HFFc6 (cell line): ENCODE measurements at places on chromosomes 2 and 18. TPM values are rescaled to one million over a fixed set of nuclear protein-coding genes. Genes with fewer than 3 reads are reported as not detected.

DNA sequence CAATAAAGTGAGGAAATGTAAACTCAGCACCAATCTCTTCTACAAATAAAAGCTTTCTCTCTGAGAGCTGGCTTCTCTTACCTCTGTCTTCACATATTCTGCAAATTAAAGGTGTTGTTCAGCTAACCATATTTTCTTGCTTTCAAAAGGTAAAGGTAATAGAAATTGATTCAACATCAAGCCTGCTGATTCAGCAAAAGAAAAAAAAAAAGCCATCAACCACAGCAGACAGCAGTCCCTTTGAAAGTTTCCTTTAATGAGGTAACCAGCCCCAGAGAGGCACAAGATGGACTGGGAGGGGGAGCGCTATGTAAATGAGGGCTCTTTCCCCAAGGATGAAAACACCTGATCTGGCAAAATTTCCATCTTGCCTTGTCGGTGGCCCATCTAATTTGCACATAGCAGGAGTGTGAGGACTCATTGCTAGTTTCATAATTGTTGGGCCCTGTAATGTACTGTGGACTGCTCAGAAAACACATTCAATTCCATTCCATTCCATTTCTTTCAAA is 154.9 kb upstream of the SOX11 start:
- DNase-seq = no peak

DNA sequence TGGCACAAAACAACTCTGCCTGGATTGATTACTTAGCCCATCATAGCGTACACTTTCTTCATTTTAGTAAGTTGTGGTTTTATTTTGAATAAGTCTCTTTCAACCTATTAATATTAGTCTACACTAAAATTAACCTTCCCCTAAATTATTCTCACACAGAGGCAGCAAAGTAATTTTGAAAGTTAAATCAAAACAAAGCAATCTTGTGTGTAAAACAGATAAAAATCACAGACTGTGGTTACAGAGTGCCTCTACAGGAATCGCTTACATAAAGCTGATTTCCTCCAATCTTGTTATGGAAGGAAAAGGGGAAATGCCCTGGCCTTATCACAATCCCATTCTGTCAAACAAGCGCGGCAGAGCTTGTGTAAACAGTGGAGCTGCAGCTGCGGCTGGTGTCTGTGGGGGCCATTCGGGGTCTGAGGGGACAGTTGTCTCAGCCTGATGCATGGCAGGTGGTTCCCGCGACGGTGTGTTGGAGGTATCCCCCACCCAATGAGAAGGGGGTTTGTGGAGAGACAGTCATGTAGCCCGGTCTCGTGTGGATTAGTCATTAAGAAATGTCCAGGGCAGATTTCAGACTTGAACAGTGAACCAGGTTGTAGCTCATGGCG is 42.1 kb downstream of the BCL2L11 start:
- no peak for DNase-seq

The PTH2R gene
- not detected in 3 replicates for total RNA-seq

- DNase-seq = peak; percentile 72
Measured at GRCh38 chr2:109382951-109383350, 230.8 kb downstream of the SEPTIN10 start.

DNA sequence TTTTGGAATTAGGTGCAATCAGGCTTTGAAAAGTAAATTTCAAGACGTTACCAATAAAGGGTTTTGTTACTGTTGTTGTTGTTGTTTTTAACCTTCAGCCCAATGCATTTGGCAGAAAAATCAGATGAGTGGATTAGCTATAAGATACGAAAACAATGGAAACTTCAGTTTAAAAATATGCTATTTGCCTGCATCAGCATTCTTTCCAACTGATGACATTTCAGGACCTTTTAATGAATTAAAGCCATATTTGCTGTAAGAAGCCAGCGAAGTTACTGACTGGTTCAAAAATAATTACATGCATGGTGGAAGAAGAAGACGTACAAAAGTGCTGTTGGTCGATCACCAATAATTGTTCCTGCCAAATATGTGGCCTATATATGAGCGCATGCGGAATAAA is 639.3 kb upstream of the SOX11 start:
- no peak for DNase-seq

DNA sequence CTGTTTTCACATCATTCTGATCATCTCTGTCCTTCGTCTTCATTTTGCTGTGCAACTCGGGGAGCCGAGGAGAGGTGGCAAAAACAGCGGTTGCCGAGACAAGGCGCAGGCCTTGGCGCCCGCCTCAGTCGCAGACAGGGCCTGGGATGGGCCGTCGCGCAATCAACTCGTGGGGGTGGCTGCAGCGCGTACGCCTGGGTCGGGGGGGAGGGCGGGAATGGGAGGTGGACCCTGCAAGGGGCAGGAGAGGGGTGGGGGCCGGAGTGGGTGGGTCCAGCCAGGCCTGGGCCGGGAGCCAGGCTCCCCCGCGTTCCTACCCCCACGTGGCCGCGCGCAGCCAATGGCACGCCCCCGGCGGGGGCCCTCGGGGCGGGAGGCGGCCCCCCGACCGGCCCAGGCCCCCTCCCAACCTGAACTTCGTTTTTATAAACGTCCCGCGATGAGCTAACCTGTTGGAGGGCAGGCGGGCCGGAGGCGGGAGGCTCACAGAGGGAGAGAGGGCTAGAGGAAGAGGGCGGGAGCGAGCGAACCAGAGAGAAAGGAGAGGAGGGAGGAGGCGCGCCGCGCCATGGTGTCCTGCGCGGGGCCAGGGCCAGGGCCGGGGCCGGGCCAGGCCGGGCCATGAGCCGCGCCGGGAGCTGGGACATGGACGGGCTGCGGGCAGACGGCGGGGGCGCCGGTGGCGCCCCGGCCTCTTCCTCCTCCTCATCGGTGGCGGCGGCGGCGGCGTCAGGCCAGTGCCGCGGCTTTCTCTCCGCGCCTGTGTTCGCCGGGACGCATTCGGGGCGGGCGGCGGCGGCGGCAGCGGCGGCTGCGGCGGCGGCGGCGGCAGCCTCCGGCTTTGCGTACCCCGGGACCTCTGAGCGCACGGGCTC is at the start of gene HOXD13:
TSS of gene HOXD13 (plus strand) at position 452 of the 875 bp plus-strand sequence. CDS start at position 622, 170 bp downstream.
- no peak for DNase-seq
